ENCODE measurements at places on chromosomes 11 and 22.

- no peak for DNase-seq
These were observed 3.7 kb downstream of the MICALL1 start for GRCh38 chr22:37909766-37910165.

GRCh38 chr11:2426826-2427521, 17.3 kb downstream of the TRPM5 start:
- DNase-seq, result no peak

DNA sequence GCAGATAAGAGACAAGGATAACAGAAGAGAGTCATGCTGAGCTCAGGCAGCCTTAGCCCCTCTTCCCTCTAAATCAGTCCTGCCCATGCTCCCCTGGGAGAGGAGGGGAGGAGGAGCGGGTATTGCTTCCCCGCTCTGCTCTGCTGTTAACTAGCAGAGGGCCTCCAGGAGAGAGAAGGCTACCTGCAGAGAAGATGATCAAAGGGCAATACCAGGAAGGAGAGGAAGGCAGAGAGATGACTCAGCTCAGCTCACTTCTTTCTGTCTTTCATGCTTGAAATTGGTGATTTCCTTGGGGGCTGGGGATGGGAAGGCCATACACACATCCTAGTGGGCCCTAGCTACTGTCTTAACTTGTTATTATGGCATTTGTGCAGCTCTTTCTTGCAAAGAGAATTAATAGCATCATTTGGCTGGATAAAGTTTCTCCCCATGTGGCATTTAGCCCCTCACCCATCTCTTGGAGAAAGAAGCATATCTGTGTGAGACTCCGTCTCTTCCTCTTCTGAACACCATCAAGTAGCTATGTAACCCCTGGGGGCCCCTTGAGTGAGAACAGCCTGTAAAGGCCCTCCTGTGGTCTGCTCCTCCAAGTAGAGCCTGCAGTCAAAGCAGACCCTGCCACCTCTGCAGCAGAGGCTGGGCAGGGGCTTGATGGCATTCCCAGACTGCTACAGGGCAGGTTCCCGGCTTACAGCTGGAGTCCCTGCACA, 33.4 kb upstream of the AMOTL1 start:
- DNase-seq, result no peak

DNA sequence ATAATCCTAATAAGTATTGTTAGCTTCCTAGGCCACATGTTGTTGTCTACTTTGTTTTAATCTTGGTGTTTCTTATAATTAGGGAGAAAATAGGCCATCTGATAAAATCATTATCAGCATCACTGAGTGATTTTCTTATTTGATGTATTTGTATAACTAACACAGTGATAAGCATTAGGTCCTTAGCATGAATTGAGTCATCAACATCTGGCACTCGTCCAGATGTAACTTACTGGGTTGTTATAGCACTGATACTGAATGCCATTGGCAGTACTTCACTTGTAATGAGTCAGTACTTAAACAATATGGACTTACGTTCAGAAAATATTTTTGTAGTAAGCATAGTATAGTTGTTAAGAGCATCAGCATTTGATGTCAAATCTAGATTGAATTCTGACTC, 16.2 kb downstream of the API5 start:
- DNase-seq, result peak; percentile 97

DNA sequence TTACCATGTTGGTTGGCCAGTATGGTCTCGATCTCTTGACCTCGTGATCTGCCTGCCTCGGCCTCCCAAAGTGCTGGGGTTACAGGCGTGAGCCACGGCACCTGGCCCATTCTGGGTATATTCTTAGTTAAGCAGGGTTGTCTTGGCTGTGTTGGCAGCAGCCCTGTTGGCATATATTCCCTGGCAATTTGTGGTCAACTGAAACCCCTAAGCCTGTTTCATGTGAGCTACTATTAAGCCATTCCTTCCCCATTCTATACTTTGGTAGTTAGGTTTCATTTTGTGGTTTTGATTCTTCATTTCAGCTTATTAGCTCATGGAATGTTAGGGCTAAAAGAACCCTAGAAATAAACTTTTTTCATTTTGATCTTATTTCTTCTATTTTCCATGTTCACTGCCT, 22.2 kb upstream of the IL18BP start:
- DNase-seq, result no peak

DNA sequence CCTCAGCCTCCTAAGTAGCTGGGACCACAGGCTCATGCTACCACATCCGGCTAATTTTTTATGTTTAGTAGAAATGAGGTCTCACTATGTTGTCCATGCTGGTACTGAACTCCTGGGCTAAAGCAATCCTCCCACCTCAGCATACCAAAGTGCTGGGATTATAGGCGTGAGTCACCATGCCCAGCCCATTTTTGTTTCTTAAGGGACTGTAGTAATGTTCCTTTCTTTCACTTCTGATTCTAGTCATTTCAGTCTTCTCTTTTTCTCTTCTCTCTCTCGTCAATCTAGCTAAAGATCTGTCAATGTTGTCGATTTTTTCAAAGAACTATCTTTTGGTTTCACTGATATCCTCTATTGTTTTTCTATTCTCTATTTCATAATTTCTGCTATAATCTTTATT, 111.0 kb upstream of the APOA1 start:
- peak; percentile 43 for DNase-seq

- DNase-seq, result no peak
These were observed 1.3 kb downstream of the GNG3 start for GRCh38 chr11:62708793-62709192.

- DNase-seq, result no peak
These were observed 60.6 kb downstream of the SGSM3 start for GRCh38 chr22:40430991-40431390.

- no peak for DNase-seq
These were observed at the start of gene ESAM for GRCh38 chr11:124762105-124762623. Gene ESAM, minus strand, starts transcription at chr11:124762290. Its CDS starts 136 bp downstream, at chr11:124762154.

DNA sequence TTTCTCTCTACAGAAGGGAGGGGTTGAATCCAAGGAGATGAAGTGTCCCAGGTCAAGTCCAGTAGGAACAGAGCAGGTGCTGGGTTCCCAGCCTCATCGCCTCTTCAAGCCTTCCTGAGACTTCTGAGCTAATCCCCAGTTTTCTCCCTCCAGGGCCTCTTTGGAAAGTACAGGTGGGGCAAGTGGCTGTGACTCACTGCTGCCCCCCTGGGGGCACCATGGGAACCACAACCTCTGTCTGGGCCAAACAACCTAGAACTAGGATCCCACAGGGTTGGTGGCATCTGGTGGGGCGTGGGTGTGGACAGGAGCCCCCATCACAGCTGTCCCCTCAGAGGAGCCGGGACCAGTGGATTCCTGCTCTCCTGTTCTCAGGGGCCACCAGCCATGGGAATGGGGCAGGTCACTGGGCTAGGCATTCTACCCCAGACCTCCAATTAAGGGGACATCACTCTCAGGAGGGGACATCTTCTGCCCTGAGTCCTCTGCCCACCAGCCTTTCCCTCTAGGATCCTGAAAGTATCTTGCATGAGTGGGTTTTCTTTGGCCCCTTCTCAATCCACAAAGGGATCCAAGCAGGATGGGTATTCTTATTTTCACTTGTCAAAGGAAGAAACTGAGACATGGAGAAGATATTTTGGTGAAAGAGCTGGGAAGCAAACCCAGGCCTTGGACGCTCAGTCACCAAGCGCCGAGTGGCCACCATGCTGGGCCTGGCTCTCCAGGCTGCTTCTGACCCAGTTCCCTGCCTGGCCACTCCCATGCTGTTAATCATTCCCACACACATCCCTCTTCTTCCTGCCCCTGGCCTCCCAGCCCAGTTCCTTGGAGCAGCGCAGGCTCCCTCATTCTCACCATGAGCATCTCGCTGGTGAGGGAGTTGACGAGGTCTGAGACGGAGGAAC, 23.8 kb downstream of the LRRC10B start:
- peak; percentile 46 for DNase-seq

All from fibroblast of mammary gland (primary cell).